WTC11 (cell line): ENCODE measurements at places on chromosomes 11 and 22. TPM values are rescaled to one million over a fixed set of nuclear protein-coding genes. Genes with fewer than 3 reads are reported as not detected.

FGF19 gene
- total RNA-seq = 17.6 to 19.3 TPM (median 18.6 TPM) in 3 replicates

MS4A3 gene
- not detected in 3 replicates for total RNA-seq

SIK3 gene
- 26.4 to 34.4 TPM (median 29.6 TPM) in 3 replicates for total RNA-seq

CATSPERZ gene
- total RNA-seq = 1.1 to 2.5 TPM (median 2.0 TPM) in 3 replicates

LRRN4CL gene
- 0.16 to 0.39 TPM (median 0.23 TPM) in 3 replicates for total RNA-seq

CD3D gene
- total RNA-seq = 0.33 to 1.3 TPM (median 0.89 TPM) in 3 replicates

POU2AF2 gene
- not detected in 3 replicates for total RNA-seq

ACRV1 gene
- not detected in 3 replicates for total RNA-seq

SLC22A8 gene
- not detected in 3 replicates for total RNA-seq

HTR3B gene
- total RNA-seq = not detected in 3 replicates

ARVCF gene
- 58.3 to 65.4 TPM (median 61.3 TPM) in 3 replicates for total RNA-seq

RAG2 gene
- total RNA-seq = not detected in 3 replicates

DEFB131B gene
- not detected in 3 replicates for total RNA-seq

ZNRF3 gene
- 20.6 to 25.4 TPM (median 21.6 TPM) in 3 replicates for total RNA-seq

HINFP gene
- 34.0 to 37.1 TPM (median 35.4 TPM) in 3 replicates for total RNA-seq

ZBTB16 gene
- 0.34 to 0.57 TPM (median 0.55 TPM) in 3 replicates for total RNA-seq

TTC28 gene
- 12.1 to 13.5 TPM (median 13.0 TPM) in 3 replicates for total RNA-seq

CRYBB2 gene
- total RNA-seq = 0.28 TPM in 1 of 3 replicates, not detected in the others

SCGB1C1 gene
- not detected in 3 replicates for total RNA-seq
